Fibroblast of skin of right quadriceps (primary cell): ENCODE measurements at places on chromosomes 4 and X.

DNA sequence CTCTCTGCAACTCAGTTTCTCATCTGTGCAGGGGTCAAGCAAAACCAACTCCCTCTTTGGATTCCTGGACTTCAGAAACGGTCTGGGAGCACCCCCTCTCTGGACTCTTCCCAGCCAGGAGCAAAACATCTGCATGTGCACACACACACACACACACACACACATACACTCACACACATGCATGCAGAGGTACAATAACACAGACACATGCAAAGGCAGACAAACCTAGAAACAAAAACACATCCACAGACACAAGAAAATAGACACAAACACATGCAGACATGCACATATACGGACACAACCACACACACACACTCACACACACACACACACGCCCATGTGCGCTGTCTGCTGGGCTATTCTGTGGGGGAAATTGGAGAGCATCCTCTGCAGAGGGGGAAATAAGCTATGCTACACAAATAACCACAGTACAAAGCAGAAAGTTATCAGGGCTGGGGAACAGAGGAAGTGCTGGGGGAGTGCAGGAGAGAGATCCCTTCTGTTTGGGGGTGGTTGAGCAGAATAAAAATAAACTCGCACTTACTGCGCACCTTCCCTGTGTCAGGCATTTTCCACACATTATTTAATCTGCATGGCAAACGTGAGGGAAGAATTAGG, 19.9 kb downstream of the IQSEC2 start:
- DNase-seq = peak; percentile 23

DNA sequence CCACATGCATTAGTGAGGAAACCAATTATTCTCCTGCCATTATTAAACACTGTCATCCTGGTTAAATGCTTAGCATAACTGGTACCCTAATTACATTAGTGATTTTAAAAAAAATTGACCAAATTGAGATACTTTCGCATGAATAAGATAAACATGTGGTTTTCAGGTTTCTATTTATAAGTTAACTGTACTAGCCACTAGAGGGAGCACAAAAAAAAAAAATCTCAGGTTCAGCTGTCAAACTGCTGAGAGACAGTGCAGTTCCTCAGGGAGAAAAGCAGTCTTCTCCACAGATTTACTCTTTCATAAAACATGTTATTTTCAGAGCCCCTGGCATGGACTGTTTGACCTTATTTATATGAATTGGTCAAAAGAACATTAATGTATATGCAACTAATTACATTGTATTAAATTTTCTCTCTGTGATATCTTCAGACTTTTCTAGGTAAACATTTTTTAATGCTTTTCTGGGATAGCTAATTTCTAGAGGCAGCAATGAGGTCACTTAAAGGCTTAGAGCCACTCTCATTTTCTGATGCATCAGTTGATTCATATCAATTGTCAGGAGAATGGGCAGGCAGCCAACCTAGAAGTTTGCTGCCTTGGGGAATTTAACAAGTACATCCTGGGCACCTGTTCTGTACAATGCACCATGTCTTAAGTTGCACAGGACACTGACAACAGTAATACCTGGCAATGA, 167.5 kb downstream of the CDS1 start:
- DNase-seq = peak; percentile 49

- DNase-seq = no peak
Measured at GRCh38 chr4:71828470-71828869, 44.6 kb upstream of the GC start.

- peak; percentile 75 for DNase-seq
Measured at GRCh38 chr4:142549726-142550463, 296.2 kb downstream of the INPP4B start.

- no peak for DNase-seq
Measured at GRCh38 chr4:61451935-61452334, 251.8 kb downstream of the ADGRL3 start.

- DNase-seq = peak; percentile 44
Measured at GRCh38 chrX:1727531-1728027, 112.7 kb downstream of the ASMT start.

DNA sequence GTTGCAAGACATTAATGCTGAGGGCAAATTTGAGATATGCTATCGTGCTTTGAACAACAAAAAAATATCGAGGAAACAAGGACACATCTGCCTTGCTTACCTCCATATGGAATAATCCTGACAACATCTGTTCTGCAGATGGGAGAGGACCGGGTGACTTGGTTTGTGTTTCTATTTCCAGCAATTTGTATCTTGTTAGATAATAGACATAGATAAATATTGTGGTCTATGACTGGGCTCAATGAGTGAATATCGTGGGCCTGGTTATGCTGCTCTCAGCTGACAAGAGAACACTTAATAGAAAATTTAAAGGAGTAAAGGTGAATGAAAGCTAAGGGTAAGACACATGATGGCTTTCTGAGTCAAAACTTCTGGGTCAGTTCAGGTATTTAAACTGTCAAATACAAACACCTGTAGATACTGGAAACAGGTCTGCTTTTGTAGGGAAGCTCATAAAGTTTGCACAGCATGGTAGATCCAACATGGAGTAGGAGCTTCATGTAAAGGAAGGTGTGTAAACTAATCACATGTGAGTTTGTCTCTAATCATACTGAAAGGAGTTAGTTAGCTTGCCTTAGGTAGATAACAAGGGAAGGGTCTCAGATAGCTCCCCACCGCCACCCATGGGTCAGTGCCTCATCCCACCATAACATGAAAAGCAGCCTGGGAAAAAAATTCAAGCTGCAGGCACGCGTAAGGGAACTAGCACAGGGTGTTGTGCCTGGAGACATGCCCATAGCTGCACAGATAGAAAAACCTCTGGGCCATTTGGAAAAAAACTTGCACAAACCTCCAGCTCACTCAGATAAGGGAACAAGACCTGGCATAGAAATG, 904.1 kb upstream of the EPHA5 start:
- peak; percentile 53 for DNase-seq

- DNase-seq = peak; percentile 87
Measured at GRCh38 chrX:16239211-16239610, 71.9 kb downstream of the MAGEB17 start.

DNA sequence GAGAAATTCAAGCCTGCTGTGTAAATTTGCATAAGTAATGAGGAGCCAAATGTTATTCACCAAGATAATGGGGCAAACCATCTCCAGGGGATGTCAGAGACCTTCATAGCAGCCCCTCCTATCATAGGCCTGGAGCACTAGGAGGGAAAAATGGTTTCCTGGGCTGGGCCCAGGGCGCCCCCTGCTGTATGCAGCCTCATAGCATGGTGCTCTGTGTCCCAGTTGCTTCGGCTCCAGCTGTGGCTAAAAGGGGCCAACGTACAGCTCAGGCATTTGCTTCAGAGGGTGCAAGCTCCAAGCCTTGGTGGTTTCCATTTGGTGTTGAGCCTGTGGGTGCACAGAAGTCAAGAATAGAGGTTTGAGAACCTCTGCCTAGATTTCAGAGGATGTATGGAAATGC, 859.3 kb downstream of the RPA4 start:
- DNase-seq = no peak

GRCh38 chrX:46279925-46280313, 265.3 kb downstream of the ZNF674 start:
- DNase-seq = peak; percentile 69

GRCh38 chr4:99998062-99998867, 48.2 kb upstream of the H2AZ1 start:
- peak; percentile 44 for DNase-seq

DNA sequence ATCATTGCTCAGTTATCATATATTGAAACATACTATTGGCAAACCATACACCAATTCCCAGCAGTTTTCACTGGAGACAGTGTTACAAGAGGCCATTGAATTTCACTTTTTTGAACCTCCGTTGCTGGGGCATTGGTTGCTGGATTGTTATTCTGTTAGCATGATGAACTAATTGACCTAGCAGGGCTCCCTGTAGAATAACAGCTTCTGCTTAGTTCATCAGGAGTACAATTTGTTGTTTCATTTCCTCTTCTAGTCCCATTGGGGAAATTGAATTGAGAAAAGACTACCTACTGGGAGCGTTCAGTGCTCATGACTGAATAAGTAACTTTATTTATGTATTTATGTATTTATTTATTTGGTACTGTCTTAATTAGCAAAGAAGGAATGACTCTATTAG, 151.6 kb downstream of the SLIT2 start:
- DNase-seq = no peak

DNA sequence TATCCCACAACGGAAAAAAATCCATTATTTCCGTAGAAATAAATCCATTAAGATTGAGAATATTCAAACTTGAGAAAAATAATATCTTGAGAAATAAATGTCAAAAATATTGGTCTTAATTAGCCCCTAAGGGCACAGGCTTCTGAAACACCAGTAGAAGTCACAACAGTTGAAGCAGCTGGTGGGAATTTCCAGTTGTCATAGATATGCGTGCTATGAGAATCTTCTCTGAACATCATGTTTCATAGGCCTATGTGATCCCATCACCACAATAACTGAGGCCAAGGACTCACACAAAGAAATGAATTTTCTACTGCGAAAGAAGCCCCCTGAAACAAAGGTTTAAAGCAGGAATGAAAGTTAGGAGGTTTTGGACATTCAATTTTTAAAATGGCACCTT, 292.0 kb downstream of the DTHD1 start:
- DNase-seq = no peak

DNA sequence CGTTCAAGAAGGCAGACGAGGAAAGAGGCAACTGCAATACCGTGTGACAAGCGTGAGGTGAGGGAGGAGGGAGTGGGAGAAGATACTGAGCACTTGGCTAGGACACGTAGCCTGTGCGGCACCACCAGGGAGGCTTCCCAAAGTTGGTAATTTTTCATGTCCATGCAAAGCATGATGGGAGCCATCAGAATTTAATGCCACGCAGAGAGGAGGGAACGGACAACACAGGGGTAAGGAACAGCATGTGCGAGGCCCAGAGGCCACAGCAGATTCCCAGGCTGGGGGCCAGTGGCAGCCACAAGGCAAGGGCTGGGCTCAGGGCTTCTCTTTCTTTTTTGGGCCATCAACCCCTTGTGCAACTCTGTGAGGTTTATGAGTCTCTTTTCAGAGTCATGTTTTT, 11.0 kb upstream of the CLDN24 start:
- no peak for DNase-seq

GRCh38 chr4:10893395-10893794, 208.8 kb upstream of the CLNK start:
- no peak for DNase-seq

- no peak for DNase-seq
Measured at GRCh38 chrX:134933911-134934310, 56.9 kb upstream of the SMIM10 start.

- DNase-seq = no peak
Measured at GRCh38 chr4:183409934-183410333, 34.5 kb upstream of the CDKN2AIP start.

DNA sequence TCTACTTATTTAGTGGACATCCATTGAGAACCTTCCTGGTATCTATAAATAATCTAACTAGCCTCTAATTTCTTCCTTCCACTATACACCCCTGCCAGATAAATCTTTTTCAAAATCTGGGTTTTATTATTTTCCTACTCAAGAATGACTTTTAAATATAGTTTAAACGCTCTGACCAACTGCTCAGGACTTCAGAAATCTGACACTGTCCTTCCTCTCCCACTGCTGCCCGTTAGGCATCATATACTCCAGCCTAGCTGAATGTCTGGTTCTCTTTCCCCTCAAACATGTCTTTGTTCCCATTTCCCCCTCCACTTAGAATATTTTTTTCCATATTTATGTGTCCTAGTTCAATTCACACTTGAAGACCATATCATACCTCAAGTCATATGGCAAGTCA, 35.2 kb upstream of the CBLL2 start:
- peak; percentile 6 for DNase-seq

DNA sequence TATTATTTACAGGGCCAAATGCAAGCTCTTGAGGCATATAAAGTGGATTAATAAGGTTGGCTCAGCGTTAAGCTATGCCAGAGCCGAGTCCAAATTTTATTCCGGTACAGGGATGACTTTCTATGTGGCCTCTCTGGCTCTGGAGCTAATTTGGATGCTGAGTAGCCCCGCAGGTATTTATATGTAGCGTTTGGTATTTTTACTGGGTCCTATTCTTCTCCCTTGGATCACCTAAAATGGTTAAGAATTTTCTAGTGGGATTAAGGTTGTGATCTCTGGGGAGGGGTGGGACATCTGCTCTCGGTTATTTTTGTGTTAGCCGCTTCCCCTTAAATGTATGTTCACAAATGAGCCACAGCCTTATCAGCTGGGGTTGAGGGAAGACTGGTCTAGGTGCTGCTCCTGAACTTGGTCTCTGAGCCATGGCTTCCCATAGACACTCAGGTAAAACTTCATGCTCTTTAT, 49.4 kb downstream of the FHL1 start:
- peak; percentile 82 for DNase-seq

DNA sequence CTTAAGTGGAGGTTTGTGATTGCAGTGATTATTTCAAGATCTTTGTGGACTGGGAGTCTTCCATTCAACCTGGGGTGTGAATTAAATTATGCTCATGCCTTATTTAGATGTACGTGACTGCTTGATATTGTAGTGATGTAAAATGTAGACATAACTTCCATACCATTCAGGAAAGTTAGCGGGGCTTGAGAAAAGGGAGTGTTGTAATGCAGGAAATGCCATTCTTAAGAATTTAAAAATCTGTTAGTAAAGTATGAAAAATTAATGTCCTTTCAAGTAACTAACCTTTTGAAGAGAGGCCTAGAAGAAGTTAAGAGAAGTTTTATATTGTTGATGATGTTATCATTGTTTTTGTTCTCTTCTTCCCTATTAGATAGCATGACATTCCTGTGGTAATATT, 318.2 kb downstream of the CCSER1 start:
- peak; percentile 2 for DNase-seq

- peak; percentile 97 for DNase-seq
Measured at GRCh38 chr4:150283689-150284088, 205.4 kb downstream of the DCLK2 start.

- DNase-seq = peak; percentile 9
Measured at GRCh38 chr4:14022456-14022855, 394.9 kb upstream of the BOD1L1 start.

- peak; percentile 61 for DNase-seq
Measured at GRCh38 chrX:8971116-8971515, 62.8 kb downstream of the FAM9B start.

DNA sequence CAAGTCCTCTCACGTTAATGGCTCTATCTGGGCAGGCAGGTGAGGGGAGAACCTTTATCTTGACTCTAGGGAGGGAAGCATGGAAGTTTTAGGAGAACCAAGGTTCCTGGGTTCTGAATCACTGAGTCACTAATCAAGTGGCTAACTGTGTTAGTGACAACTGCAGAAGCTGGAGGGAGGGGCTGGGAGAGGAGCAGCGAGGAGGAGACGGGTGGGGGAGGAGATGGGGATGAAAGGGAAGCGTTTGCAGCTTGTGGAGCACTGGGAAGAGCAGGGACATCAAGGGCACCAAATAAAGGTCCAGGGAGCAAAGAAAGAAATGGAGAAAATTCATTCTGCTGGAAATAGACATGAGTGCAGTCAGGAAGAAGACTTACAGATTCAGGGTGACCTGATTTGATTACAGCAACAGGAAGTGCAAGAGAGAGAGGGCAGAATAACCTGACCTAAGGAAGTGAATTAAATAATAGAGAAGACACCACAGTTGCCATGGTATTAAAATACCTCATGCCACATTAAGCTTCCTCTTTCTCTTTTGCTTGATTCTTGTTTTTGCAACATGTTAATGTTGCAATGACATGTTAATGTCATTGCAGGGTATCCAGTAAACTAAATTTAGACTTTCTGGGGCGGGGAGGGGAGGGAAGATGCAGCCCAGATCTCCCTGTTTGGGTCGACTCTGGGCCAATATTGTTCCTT, 4.5 kb upstream of the SETD7 start:
- DNase-seq = no peak

- DNase-seq = peak; percentile 94
Measured at GRCh38 chrX:120549483-120550452, 11.0 kb downstream of the CUL4B start.
